ENCODE measurements at places on chromosomes 5 and 9.

- no peak for ATAC-seq
Measured at GRCh38 chr9:112853882-112854585, 36.6 kb downstream of the SLC46A2 start.

DNA sequence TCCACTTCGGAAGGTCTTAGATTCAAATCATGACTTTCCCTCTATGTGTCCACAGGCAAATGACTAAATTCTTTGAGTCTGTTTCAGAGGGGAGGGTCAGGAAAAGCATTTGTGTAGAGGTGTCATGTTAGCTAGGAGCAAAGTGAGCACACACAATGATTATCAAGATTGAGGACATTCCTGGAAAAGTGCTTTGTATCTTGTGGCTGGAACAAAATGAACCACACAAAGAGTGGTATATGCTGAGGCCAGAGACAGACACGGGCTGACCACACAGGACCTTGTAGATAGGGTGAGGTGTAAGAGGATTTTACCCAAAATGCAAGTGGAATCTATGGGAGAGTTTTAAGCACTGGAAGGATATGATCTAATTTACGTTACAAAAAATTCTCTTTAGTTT, 245.3 kb upstream of the NMUR2 start:
- no peak for ATAC-seq

DNA sequence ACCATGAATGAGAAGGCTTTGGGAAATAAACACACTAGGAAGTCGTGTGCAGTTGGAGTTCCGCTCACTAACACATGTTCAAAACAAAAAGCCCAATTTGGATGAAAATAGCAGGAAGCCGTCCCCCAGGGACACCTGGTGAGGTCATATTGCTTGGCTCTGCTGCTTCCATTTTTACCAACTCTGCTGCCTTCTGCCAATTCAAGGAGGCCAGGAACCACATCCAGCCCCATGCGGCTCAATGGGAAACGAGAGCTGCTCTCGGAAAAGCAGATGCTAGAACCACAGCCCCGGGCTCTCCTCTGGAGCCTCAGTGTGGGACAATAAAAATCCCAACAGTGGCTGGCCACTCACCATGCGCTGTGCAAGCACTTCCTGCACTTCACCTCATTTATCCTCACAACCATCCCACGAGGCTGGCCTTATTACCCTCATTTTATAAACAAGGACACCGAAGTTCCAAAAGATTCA, 13.4 kb downstream of the ADAM19 start:
- ATAC-seq = no peak

DNA sequence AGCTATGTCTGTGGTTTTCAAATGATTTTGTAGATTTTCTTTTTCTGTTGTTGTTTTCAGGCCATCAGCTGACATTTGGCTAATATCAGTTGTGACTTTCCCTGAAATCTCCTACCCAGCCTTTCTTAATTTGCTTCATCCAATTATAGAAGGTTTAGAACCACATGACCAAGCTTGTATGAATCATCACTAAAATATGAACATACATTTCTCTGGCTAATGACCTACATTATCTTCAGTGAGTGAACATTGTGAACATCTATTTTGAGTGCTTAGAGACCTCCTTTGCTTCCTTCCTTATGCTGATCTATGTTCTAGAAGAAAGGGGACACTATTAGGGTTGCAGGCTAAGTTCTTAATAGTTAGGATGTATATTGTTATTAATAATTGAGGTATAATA, 532.5 kb downstream of the RAB3C start:
- no peak for ATAC-seq

- ATAC-seq = no peak
Measured at GRCh38 chr9:92373167-92373566, 31.2 kb downstream of the OGN start.

DNA sequence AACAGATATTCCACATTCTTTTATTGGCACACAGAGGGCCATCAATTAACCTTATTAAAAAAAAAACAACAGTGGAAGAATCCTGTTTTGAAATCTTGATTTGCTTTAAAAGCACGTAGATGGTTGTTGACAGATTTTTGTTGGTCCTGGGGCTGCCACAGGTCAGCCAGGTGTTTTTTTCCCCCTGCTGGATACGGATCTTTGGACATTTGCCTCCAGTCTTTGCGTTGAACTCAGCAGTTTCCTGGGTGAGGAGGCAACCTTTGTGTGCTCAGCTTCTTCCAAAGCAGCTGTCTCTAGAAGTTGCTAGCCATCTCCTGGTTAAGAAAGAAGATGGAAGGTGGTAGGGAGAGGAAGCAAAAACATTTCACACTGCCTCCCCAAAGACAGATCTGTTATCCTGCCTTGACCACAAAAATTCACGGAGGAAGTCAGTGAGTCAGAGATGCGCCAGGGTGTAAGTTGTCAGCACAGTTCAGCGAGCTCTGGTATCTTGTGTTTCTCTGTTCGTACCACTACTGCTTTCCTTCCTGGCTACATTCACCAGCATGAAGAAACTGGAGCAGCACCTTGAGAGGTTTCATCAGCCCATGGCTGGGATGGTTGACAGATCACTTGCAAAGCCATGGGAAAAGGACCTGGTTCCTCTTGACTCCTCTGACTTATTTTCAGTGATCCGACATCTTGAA, 207.3 kb downstream of the ARHGAP26 start:
- ATAC-seq = peak; percentile 92

DNA sequence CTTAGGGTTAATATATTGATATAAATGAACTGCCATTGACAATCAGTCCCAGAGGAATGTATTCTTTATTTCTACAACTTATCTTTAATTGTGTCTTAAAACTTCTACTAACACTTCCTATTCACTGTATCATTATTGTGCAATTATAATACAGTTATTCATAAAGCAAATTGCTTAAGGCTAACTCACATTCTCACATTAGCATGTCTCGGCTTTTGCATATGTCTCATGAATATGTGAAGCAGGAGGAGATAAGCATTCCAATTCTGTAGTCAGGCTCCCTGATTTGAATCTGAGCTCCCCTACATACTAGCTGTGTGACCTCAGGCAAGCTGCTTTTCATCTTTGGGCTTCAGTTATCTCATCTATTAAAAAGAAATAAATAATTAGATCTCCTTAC, 45.4 kb downstream of the PLGRKT start:
- ATAC-seq = no peak

DNA sequence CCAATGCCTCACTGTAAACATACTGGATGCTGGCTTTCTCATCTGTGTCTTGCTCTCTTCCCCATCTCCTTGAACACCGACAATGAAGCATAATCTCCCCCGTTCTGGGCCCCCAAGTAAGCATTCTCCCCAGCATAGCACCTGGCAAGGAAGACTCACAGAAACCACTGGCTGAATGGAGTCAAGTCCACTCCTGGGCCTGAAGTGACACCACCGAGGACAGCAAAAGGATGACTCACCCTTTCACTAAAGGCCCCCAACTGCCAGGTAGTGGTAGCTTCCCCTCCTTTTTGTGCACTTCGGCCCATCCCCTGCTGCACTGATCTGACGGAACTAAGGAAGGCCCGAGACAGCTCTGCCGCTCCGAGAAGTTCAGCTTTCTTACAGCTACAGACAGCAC, 9.4 kb downstream of the VDAC1 start:
- no peak for ATAC-seq

GRCh38 chr9:77502568-77502967, 145.6 kb downstream of the GNA14 start:
- no peak for ATAC-seq

GRCh38 chr9:109251080-109251775, 69.6 kb downstream of the EPB41L4B start:
- ATAC-seq = no peak

GRCh38 chr5:138574744-138575193, 432 bp downstream of the HSPA9 start:
- peak; percentile 33 for ATAC-seq

- no peak for ATAC-seq
Measured at GRCh38 chr5:125612181-125612721, 811.0 kb upstream of the GRAMD2B start.

- ATAC-seq = no peak
Measured at GRCh38 chr5:56429110-56429561, 196.0 kb upstream of the ANKRD55 start.

DNA sequence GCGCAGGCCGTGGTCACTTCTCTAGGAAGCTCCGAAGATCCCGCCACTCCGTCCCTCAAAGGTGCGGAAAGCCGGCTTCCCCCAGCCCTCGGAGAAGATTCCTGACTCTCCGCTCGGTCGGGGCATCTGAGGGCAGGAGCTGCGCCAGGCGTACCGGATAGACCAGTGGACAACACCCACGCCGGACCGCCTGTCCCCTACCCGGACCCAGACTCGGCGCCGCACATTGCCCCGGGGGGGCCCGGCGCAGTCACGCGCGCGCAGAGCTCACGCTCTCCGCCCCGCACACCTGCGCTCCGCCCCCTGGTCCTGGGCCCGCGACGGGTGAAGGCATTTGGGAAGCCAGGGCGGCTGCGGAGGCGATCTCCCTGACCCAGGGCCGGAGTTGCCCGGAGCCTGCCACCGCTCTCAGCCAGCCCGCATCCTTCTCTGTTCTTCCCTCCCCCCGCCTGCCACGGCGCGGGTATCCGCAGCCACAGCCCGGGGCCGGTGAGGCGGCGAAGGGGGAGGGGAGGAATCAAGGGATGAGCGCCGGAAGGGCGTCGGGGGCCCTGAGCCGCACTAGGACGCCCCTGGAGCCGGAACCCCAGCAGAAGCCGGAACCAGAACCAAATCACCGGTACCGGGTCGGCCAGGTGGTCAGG, 448 bp downstream of the RELL2 start:
- peak; percentile 44 for ATAC-seq

DNA sequence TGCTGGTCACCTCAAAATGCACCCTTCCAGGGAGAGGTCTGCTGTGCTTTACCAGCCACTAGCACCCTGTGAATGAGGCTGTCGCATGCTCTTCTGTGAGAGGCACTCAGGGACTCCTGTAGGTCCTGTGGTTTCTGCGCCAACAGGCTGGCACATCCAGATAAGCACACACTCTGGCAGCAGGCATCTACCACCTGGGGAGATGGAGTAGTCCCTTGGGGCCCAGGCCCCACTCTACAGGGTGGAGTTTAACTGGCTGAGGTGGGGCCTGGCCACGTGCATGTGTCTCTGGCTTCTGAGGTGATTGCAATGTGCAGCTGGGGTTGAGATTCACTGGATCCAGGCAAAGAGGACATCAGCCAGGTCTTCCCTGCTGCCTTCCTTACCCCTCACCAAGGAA, 32.3 kb downstream of the TMEM174 start:
- no peak for ATAC-seq

GRCh38 chr5:2865856-2866255, 114.4 kb upstream of the IRX2 start:
- no peak for ATAC-seq

GRCh38 chr9:120755044-120755443, 38.2 kb downstream of the FBXW2 start:
- ATAC-seq = no peak

DNA sequence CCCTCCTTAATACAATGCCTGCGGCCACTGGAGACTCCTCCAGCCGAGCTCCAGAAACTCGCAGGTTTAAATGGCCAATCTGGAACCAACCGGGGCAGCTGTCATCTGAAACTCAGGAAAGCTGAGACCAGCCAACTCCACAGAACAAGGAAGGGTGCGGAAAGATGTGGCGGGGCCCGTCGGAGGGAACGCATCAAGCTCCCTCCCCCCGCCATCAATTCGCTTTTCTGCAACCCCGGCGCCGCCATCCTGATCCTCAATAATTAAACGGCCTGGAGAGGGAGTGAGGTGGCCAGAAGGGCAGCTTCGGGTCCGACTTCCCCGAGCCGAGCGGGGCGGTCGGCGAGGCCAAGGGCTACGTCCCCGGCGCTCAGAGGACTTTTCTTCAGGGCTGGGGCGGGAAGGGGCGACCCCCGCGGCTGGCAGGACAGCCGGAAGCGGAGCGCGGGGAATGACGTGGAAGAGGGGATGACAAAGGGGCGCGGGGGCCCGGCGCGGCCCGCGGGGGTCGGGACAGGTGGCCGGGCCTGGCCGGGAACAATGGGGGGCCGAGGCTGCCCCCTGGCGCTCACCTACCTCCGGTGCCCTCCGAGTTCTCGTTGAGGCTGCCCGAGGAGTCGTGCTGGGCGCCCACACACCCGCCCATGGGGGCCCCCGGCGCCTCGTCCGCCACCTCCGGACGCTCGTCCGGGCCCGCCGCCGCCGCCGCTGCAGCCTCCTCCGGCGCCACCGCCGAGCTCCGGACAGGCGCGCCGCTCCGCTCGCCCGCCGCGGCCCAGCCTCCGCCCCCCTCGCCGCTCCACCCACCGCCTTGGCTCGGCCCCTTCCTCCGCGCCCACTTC, at the start of gene UBTD2:
Gene UBTD2, minus strand, starts transcription at position 745 of the 842 bp plus-strand sequence. Its CDS starts 99 bp downstream, at position 646.
- peak; percentile 88 for ATAC-seq

- no peak for ATAC-seq
Measured at GRCh38 chr5:58860680-58861079, 277.8 kb downstream of the RAB3C start.

DNA sequence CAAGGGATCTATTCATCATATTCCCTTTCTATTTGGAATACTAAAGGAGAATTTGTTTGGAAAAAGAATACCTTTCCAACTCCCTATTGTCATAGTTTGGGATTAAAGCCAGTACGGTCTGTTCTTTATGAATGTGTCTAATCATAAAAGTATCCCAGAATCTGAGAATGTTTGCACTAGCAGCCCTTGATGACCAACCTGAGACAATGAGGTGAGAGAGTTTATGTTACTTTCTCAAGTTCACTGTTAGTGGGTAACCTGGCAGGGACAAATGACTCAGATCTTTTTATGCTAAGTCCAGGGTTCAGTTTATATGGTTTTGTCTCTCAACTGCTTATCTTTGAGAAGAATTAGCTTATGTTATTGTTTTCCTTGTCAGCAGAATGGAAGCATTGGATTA, 25.3 kb upstream of the TLR4 start:
- peak; percentile 35 for ATAC-seq

- ATAC-seq = no peak
Measured at GRCh38 chr5:5178136-5178535, 38.0 kb downstream of the ADAMTS16 start.

GRCh38 chr5:157205708-157206107, 25.1 kb downstream of the ITK start:
- ATAC-seq = no peak
